ACHN (cell line): ENCODE measurements at places on chromosomes 12 and 14.

GRCh38 chr12:104605685-104606084, 148.9 kb downstream of the CHST11 start:
- DNase-seq = no peak

DNA sequence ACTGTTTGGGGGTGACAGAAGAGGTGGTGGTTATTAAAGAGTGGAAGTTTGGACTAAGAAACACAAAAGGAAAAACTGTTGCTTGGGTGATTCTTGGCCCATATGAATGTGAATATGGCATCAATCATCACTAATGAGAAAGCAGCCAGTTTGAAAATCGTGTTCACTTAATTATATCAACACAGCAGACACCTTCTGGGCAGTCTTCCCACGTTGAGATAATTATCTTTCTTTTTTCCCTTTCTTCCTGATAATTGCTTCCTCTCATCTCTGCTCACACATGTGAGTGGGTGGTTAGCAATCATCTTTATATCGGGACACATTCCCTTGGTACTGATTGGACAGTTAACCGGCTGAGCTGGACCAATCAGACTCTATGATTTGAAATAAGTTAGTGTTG, 539.7 kb downstream of the AACS start:
- DNase-seq = no peak

DNA sequence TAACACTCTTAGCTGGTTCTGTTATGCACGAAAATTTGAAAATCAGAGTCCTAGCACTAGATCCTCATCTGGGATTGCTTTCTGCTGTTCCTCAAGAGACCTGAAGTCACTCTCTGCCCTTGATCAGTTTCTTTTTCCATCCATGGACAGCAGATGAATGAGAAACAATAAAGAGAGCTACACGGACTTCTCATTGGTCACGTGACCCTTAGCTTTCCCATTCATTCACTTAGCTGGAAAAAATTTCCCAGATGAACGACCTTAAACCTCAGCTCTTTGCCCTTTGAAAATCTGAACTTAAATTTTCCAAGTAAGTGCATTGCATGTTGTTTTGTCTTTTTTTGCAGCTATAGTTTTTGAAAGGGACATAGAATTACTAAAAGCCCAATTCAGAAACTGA, 27.2 kb upstream of the RGS6 start:
- DNase-seq = no peak

DNA sequence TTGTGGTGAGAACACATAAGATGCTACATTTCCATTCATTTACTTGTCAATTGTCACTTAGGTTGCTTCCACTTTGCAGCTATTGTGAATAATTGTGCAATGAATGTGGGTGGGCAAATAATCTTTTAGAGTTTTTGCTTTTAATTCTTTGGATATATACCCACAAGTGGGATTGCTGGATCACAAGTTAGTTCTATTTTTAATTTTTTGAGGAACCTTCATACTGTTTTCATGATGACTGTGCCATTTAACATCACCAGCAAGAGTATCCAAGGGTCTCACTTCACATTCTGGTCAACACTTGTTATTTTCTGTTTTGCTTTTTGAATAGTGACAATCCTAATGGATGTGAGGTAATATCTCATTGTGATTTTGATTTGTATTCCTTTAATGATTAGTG, 10.5 kb downstream of the CLEC6A start:
- DNase-seq = no peak

- DNase-seq = no peak
These were observed 91.0 kb upstream of the TRAF3 start for GRCh38 chr14:102686196-102686801.

DNA sequence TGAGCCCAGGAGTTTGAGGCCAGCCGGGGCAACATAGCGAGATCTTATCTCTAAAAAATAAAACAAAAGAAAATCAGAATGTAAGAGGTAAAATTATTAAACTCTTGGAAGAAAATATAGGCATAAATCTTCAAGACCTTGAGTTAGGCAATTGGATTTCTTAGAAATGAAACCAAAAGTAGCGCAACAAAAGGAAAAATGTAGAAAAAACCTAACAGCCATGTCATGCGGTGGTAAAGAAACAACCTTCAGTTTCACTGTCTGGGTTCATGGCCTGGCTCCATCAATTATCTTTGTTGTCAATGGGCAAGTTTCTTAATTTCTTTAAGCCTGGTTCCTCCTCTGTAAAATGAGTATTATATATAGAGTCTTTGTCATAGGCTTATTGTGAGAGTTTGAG, 5.6 kb upstream of the GCH1 start:
- DNase-seq = no peak

- no peak for DNase-seq
These were observed 18.0 kb downstream of the LUM start for GRCh38 chr12:91093341-91093740.

GRCh38 chr12:75747572-75748021, 236.2 kb upstream of the KRR1 start:
- peak; percentile 74 for DNase-seq

DNA sequence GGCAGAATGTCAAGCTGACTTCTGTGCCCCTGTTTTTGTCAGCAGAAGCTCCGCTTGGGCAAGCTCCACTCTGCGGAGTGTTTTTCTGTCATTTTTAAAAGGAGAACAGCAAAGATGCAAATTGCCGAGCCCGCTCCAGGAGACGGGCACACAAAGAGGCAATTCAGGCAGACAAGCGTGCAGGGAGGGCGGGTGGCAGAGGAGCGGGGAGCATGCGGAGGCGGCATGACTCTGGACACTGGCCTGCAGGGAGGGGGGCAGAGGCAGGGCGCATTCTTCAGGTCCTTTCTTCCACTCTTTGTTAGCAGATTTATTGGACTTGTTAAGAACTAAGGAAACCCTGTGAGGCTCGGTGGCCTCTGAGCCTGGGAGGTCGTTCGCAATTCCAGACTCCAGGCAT, 187.3 kb upstream of the RMST start:
- DNase-seq = no peak

GRCh38 chr12:8860165-8860961, 37.9 kb downstream of the A2ML1 start:
- DNase-seq = peak; percentile 71

DNA sequence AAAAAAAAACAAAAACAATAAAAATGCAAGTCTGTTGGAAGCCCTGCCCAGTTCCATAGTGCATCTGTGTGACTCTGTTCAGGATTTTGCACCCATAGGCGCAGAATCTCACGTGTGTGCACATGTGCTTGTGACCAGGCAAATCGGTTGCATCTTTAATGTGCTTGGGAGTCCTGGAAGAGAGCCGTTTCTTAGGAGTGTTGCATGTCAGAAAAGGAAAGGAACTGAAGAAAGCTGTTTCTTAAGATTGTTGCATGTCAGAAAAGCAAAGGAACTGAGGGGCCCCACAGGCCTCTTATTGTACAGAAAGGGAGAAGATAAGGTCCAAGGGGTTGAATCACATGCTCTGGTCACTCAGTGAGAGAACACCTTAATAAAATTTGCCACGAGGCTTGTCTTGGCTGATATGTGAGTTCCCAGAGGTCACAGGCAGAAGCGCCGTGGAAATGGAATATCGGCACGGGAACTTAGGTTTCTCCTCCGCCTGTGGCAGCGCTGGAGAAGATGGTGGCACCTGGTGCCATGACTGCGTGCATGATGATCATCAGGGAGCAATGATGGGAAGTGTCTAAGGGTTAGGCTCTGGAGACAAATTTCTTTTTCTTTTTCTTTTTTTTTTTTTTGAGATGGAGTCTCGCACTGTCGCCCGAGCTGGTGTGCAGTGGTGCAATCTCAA, 90.0 kb downstream of the LRRC74A start:
- DNase-seq = no peak

- DNase-seq = no peak
These were observed 268.6 kb upstream of the CRY1 start for GRCh38 chr12:107361970-107362369.

DNA sequence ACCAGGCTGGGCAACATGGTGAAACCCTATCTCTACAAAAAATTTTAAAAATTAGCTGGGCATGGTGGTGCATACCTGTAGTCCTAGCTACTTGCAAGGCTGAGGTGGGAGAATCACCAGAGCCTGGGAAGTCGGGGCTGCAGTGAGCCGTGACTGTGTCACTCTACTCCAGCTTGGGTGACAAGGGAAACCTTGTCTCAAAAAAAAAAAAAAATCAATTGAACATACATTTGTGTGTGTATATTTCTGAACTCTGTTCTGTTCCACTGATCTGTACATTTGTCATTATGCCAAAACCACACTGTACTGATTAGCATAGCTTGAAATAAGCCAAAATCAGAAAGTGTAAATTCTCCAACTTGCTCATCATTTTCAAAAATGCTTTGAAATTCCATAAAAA, 254.6 kb downstream of the SOX5 start:
- no peak for DNase-seq

DNA sequence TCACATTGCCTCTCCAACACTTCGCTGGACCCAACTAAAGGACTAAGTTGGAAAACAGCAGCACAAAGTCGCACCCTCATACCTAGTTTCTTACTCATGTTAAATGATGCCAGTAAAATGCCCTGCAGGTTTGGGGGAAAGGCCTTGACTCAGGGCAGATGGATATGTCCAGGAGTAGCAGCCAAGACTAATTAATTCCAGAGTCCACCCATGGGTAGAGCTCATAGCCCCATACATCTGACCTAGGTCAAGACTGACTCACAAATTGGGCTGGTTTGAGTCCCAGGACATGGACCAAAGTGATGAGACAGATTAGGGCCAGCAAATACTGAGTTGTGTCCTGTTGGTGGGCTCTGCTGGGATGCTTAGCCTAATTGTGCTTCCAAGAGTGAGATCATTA, 224.0 kb upstream of the BTG1 start:
- DNase-seq = no peak

DNA sequence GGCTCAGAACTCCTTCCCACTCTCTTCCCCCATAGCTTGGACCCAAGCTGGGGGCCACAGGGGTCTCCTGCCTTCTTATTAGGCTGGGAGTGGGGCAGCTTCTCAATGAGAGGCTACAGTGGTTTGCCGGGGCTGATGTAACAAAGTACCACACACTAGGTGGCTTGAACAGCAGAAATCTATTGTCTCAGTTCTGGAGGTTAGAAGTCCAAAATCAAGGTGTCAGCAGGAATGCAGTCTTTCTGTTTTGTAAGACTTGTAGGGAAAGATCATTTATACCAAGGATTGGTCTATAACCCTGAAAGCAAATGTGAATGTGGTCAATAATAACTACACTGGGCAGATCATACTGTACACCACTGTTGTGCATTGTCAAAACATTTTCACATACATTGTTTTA, 124.5 kb upstream of the ARHGAP5 start:
- no peak for DNase-seq

GRCh38 chr14:30214461-30215090, 286.9 kb upstream of the PRKD1 start:
- DNase-seq = peak; percentile 55

- DNase-seq = peak; percentile 50
These were observed 82.9 kb downstream of the NEDD1 start for GRCh38 chr12:96989916-96990315.

- DNase-seq = no peak
These were observed 51.6 kb downstream of the RESF1 start for GRCh38 chr12:32010631-32011336.

DNA sequence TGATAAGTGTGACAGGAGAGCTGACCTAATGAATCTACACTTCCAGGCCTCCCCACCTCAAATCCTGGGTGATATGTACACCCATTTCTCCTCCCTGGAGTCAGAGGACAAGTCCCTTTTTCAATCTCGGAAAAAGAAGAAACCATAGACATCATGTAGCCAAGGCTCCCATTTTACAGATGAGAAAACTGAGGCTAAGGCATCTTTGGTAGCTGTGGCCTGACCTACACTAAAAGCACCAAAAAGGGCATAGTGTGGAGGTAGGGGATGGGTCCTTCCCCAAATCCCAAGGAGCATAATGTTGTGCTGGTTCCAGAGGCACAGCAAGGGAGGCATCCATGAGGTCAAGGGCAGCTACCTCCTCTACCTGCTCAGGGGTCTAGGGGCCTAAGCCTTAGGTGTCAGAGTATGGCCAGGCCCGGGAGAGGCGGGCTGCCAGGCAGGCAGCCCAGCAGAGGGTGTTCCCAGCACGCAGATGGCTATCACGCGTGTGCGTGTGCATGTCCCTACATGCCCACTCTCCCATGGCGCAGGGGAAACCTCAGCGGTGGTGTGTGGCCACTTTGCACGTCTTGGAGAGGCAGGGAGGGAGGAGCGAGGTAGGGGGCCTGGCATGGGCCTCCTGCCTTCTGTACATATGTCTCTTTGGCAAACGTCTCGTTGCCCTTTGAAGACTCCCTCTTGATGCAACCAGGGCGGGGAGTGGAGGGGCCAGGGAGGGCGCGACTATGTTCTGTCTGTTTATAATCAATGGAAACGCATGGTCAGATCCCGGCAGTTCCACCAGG, 2.5 kb downstream of the PGF start:
- no peak for DNase-seq

- no peak for DNase-seq
These were observed 16.3 kb upstream of the ABHD12B start for GRCh38 chr14:50855558-50855957.

GRCh38 chr12:121894633-121895032, 6.0 kb downstream of the PSMD9 start:
- peak; percentile 72 for DNase-seq
